ENCODE measurements at places on chromosomes 2 and 18. TPM values are rescaled to one million over a fixed set of nuclear protein-coding genes. Genes with fewer than 3 reads are reported as not detected.

RND3 gene
- 25.4 TPM for total RNA-seq

GRCh38 chr2:68099260-68099659 lies 36.5 kb upstream of the C1D start:
- DNase-seq = no peak

- DNase-seq = peak; percentile 100
Measured at GRCh38 chr2:88627055-88627855, at the start of gene EIF2AK3. TSS of gene EIF2AK3 (minus strand) at chr2:88627464. CDS start at chr2:88627274, 190 bp downstream.

MYO7B gene
- total RNA-seq = 0.67 TPM

DNAH6 gene
- total RNA-seq = 0.24 TPM

TMEM17 gene
- 0.90 TPM for total RNA-seq

DNA sequence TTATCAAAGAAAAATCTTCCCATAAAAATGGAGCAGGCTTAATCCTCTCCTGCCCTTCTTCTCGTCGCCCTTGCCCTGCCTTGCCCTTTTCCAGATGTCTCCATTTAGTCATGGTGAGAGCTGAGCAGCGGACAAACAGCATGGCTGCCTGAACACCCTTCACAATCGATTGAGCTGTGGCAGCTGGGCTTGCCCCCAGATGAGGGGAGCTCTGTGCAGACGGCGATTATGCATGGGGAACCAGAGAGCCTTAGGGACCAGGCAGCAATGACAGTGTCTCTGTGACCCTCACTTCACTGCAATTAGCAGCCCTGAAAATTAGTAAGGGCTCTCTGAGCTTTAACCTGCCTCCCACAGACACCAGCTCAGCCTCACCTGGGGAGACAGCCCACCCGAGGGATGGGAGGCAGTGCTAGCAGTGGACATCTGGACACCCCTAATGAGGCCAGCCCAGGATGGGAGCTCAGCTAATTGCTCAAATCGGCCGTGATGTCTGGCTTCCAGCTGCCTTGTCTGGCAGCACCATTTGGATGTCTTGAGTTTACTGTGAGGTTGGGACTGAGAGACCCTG lies 365.7 kb downstream of the TNS1 start:
- DNase-seq = no peak

- no peak for DNase-seq
Measured at GRCh38 chr2:71927757-71928715, 219.6 kb downstream of the CYP26B1 start.

EML4 gene
- 9.3 TPM for total RNA-seq

DNA sequence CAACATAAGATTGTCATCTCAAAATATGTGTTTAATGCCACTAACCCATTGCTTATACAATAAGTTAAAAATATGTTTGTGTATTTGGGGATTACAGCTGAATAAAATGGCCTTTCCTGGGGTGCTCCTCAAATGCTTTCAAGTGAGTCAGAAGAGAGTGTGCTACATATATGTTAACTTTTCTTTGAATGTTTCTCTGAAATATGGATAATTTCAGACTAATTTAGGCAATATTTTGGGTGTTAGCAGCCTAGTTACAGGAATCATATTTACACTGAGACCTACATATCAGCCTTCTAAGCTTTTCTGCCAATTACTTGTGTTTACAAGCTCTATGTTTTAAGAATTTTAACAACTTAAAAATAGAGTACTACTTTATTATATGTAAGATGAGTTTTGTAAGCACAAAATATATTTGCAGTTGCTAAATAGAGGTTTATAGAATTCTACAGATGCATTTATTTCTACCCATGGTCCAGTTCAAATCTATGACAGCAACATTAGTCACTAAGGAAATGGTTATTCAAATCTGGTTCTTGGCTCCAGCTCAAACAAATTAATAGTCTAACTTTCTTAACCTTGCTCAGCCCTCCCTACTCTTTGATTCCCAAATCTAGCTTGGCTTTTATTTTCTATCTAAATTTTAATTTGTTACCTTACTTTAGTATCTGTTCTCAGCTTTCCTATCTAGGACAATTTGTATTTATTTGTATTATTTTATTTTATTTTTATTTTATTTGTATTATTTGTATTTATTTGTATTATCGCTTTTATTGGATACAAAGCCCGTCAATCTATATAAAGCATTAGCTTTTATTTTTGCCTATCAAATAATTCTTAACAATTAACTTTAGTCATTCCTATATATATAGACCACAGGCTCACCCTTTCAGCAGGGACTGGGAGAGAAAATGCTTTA lies 48.9 kb downstream of the FSIP2 start:
- no peak for DNase-seq

DNA sequence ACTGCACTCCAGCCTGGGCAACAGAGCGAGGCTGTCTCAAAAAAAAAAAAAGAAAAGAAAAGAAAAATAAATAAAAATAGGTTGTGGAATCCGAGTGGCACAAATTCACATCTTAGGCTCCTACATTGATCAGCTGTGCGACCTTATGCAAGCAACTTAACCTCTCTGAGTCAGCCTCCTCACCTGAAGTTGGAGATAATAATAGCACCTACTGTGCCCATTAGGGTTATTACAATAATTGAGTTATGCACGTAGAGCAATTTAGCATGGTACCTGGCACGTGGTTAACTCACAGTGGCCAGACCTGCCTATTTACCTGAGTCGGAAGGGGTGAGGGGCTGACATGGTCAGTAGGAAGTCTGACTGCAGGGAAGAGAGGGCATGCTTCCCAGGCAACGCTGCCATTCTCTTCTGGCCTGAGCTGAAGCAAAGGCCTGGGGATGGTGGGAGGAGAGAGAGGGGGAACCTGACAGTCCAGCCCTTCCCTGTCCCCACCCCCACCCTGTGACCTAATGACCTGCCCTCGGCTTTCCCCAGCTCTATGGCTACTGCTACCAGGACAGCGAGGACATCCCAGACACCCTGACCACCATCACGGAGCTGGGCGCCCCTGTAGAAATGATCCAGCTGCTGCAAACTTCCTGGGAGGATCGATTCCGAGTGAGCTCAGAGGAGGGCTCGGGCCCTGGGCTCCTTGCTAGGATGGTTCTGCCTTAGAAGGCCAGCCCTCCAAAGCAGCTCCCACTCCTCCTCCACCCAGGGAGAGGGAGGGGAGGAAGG lies 5.1 kb downstream of the PKDCC start:
- DNase-seq = no peak

DNA sequence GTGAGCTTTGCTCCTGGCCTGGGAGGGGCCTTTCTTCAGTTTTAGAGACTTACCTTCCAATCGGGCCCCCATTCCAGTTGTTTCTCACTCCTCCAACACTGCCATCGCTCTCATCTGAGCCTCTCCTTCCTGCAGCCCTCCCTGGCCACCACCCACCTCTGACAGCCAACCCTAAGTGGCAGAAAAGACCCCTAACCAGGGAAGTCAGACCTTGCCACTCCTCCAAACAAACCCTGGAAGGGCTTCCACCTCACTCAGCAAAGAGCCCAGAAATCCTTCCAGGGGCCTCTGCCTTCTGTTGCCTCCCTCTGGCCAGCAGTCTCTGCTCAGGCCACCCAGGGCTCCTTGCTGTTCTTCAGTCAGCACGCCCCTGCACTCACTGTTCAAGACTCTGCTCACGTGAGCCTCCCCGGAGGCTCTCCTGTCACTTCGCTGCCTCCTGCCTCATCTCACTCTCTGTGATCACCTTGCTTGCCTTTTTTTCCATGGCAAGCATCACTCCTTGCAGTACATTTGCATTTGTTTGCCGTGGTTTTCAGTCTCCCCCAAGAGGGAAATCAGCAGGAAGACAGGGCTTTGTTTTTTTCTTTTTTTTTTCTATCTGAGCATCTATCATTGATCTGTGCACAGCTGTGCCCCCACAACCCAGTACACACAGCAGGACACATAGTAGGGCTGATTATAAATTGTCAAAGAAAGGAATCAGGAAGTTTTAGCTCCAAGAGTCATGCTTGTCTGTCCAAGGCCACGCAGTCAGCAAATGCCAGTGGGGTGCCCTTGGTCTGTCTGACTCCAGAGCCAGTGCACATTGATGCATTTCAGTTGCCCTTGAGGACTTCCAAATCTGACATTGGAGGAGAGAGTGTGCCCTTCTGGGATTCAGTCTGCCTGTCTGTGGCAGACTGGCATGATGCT lies 83.9 kb downstream of the INHBB start:
- no peak for DNase-seq

TMEM247 gene
- not detected for total RNA-seq

DNA sequence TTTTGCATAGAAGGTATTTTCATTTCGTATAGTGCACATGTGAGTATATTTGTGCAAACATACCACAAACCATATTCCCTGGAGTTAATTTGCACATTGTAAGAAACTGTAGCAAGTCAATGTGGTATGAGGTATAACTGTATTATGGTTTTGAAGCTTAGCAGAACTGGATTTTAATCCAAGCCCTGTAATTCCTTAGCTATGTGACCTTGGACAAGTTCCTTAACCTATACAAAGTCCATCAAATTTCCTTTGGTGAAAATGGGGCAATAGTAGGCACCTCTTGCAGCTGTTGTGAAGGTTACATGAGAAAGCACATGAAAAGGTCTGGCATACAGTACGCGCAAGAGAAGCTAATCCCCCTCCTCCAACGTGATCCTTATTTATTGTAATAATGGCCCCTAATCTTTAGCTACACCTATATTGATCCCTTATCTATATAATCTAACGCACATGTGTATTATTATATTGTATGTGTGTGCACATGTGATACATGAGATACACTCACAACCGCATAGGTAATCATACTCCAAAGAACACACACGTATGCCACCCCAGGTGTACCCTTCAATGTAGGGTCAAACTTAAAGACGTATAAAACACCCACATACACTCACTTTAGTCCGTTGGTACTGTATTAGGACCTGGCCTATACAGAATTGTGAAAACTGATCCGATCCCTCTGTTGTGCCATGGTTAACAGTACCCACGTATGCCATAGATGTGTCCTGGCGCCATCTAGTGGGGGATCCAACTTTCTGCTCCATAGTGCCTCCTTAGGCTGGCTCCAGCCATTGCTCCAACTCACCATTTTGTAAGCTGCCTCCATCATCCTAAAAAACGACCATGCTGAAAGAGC lies 402.9 kb upstream of the SLC14A2 start:
- peak; percentile 88 for DNase-seq

- no peak for DNase-seq
Measured at GRCh38 chr2:221437056-221437455, 135.0 kb downstream of the EPHA4 start.

GRCh38 chr18:56712761-56713160 lies 61.6 kb downstream of the WDR7 start:
- no peak for DNase-seq

TANK gene
- 40.2 TPM for total RNA-seq

- no peak for DNase-seq
Measured at GRCh38 chr18:23154030-23154429, 18.7 kb downstream of the CABLES1 start.

- DNase-seq = no peak
Measured at GRCh38 chr2:204436230-204436629, 109.0 kb upstream of the PARD3B start.

GRCh38 chr2:138327967-138328366 lies 173.6 kb upstream of the SPOPL start:
- DNase-seq = no peak

IL36G gene
- total RNA-seq = not detected

DNA sequence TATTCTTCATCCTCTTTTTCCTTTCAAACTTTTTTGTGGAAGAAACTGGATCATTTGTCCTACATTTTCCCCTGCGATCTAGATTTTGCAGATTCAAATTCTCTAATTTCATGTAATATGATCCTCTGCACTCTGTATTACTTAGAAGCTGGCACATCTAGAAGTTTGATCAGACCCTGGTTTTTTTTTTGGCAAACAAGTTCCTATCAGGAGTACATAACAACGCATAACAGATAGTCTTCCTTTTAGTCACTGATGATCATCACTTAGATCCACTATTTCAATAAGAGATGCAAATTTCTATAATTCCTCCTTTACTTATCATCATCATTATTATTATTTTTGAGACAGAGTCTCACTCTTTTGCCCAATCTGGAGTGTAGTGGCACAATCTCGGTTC lies 117.1 kb downstream of the CDH2 start:
- DNase-seq = no peak

NEUROD1 gene
- not detected for total RNA-seq

IFIH1 gene
- 4.1 TPM for total RNA-seq

REG3G gene
- not detected for total RNA-seq

- peak; percentile 16 for DNase-seq
Measured at GRCh38 chr18:9712611-9713010, 4.5 kb downstream of the RAB31 start.

DNA sequence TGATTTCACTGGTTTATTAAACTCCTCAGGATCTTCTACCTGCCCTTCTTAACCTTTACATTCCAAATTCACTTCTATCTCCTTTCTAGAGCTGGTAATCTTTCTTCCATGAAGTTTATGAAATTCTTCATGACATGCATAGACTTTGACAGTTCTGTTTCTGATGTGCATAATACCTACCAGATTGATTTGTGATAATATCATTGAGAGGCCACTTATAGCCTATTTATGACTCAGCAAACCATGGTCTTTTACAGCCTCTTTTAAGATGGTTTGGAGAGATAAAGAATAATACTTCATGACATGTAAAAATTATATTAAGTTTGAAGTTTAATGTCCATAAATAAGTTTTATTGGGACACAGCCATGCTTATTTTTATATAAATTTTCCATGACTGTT lies 14.0 kb downstream of the SCN2A start:
- no peak for DNase-seq

TBR1 gene
- total RNA-seq = not detected

GRCh38 chr2:26471766-26472706 lies 5.9 kb downstream of the OTOF start:
- DNase-seq = no peak

PLGLB2 gene
- 1.2 TPM for total RNA-seq

RNF144A gene
- 12.6 TPM for total RNA-seq

ASAP2 gene
- total RNA-seq = 20.3 TPM

DNA sequence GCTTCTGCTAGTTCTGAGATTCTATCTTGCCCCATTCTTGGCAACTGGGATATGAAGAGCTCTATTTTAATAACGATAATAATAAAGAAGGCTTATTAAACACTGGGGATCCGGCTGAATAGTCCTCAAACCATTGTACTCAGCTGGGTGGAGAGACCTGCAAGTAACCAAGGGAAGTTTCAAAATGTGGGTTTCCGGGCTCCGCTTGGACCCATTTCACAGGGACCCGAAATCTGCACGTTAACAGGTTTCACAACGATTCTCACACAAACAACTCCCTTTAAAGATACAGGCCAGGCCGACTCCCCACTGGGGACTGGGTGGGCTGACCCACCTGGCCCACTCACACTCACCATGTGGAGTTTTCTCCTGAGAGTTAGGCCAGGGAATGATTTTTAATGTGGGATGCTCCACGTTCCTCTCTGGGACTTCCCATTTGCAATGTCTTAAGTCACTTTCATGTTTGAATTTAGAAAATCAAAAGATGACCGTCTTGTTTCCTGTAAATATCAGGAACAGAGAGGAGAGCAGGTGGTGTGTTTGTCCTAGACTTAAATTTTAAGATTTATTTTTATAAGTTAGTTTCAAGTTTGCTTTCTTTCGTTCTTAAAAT lies 96.3 kb downstream of the SH3RF3 start:
- DNase-seq = peak; percentile 36

All from right atrium auricular region (tissue), 2 donors.